ENCODE measurements at places on chromosomes 3 and 15.

DNA sequence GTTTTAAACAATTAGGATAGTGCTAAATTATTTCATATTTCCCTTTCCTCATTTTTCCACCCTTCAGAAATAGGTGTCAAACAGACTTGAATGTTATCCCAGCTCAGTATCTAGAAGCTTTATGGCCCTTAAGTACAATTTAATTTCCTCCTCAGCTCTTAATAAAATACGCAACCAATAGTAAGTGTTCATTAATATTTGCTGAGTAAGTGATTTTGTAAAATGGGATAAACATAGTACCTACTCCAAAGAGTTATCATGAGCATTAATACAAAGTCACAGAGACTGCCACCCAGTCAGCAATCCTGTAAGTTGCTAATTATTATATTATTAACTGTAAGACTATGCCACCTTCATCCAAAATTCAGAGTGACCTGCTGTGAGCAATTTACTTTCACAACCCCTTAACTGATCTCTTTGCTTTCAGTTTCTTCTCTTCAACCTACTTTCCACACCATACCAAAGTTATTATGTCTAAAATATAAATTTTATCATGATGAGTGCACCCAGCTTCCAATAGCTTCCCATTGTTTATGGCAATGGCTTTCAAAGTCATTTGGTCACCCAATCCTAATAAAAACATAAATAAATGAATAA lies 30.7 kb upstream of the CLDN1 start:
- no peak for DNase-seq

DNA sequence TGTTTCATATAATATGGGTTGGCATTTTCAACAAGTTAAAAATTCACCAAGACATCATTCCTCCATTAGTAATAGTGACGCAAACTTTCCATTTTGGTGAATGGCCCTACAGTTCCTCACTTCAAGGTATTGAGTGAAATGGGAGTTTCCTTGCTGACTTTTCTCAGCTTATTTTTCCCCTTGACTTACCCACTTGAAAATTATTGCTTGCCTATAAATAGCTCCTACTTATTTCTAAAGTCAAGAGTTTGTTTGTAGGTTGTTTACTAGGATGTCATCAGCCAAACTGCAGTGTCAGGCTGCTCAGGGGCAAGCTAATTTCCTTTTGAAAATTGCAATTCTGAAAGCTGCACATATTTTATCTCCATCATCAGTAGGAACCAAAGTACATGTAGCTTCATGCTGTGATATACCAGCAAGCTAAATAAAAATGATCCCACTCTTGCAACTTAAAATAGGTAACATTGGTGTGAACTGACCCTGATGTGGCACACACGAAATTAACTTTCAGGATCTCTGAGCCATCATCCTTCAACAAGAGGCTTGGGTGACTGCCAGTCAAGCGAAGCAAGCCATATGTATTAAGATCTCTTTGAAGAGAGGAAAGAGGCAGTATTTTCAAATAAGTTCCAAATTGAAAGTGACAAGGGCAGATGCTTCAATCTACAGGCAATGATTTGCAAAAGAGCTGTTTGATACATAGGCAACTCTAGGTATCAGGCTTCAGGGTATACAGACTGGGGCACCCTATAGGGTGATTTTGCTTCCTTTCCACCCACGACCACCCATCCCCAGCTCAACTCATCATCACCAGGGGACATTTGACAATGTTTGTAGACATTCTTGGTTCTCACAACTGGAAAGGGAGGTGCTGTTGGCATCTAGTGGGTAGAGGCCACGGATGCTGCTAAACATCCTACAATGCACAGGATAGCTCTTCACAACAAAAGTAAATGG lies 66.8 kb upstream of the RASGRP1 start:
- DNase-seq = no peak

DNA sequence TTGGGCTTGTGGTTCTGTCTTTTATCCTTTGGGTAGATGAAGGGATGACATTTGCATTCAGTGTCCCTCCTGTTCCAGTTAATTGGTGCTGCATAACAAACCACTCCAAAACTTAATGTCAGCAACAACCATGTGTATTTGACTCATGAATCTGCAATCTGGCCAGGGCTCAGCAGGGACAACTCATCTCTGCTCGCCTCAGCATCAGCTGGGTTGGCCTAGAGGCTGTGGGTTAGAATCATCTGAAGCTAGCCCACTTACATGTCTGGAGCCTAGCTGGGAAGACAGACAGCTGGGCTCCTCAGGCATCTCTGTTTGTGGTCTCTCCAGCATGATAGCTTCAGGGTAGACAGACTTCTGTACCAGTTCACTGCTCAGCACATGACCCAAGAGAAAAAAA lies 92.0 kb downstream of the TMEM108 start:
- no peak for DNase-seq

GRCh38 chr3:64563751-64564150 lies 124.0 kb downstream of the ADAMTS9 start:
- DNase-seq = no peak

GRCh38 chr3:134074001-134074789 lies 44.5 kb upstream of the SLCO2A1 start:
- DNase-seq = no peak

DNA sequence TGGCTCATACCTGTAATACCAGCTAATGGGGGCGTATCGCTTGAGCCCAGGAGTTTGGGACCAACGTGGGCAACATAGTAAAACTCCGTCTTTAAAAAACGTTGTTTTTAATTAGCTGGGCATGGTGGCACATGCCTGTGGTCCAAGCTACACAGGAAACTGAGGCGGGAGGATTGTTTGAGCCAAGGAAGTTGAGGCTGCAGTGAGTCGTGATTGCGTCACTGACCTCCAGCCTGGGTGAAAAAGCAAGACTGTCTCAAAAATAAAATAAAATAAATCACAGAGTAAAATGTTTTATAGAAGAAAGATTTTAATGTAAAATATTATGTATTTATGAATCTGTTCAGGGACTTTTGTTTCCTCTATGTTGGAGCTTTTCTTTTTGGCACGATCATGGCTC lies 15.3 kb upstream of the STRIT1 start:
- DNase-seq = no peak

- DNase-seq = no peak
Observed at GRCh38 chr3:156617145-156617544, 57.2 kb upstream of the TIPARP start.

DNA sequence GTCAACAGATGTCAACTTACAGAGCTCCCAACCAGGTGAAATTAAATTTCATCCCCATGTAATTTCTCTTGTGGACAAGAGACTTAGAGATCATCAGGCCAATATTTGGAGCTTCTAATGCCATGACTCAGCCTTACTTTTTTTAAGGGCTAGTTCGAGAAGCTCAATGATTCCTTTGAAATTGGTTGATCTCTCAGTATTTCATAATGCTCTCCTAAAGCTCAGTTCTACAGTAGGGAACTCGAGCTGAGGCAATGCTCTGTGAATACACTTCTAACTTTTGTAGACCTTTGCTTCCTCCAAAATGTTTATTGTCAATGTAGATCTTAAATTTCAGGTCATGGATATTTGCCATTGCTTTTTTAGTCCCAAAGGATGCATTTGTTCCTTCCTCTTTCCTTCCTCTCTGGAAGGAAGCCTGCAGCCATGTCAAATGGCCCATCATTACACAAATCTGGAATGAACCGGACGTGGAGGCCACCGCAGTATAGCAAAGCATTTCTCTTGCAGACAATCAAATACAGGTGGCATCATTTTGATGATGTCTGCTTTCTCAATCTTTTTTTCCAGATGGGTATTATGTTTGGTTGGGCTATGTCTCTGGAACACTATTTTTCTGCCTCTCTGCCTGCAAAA lies 28.3 kb downstream of the STARD5 start:
- no peak for DNase-seq

DNA sequence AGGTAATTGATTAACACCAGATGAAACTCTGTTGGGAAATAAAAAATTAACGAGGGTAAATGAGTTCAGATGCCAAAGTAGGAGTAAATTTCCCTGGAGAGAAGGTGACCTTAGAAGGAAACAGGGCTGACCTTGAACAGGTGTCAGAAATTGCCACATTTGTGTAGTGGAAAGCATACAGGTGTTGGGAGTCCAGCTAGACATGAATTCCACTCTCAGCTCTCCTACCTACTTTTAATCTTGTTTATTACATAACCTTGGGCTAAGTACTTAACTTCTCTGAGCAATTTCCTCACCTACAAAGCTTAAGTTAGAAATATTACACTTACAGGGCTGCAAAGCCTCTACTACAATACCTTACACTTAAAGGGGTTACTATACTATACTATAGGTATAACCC lies 96.0 kb downstream of the ISL2 start:
- no peak for DNase-seq

DNA sequence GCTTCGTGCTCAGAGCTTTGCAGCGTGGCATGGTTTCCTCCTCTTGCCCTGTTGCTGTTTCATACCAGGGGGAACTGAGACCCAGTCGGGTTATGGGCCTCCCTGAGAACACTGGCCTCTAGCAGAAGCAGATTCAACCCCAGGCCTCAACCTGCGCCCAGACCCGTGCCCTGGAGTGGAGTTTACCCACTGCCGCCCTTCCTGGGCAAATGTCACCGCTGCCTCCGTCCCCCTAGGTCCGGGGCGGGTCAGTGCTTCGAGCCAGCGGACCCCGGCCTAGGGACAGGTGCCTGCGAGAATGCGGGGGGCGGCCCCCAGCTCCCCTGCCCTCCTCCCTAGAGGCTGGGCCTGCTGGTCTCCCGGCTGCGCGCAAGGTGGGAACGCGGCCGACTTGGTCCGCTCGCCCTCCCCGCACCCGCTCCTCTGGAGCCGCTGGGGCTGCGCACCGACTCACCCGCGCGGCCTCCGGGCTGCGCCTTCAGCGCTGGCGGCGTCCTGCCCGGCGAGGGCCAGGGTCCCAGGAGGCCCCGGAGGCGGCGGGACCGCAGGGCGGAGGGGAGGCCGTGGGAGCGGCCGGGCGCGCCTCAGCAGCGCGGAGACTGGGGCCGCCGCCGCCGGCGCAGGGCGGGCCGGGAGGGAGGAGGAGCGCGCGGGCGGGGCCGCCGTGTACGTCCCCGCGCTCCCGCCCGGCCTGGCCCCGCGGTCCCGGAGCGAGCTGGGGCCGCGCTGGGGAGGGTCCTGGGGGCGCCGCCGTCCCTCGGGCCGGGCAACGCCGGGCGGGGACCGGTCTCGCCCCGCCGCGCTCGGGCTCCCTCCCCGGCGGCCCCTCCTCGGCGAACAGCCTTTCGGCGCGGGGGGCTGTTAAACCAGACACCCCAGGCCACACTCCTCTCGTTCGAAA lies at the start of gene PIGZ:
Gene PIGZ, minus strand, starts transcription at position 601 of the 901 bp plus-strand sequence. CDS start 16,802 bp downstream, outside the sequence.
- peak; percentile 63 for DNase-seq

- no peak for DNase-seq
Observed at GRCh38 chr3:99708207-99708745, 69.9 kb downstream of the COL8A1 start.

GRCh38 chr3:123099331-123100192 lies 32.7 kb downstream of the PDIA5 start:
- DNase-seq = no peak

- no peak for DNase-seq
Observed at GRCh38 chr15:78637776-78638435, 3.1 kb downstream of the CHRNB4 start.

- DNase-seq = no peak
Observed at GRCh38 chr3:73141525-73141924, 80.1 kb downstream of the EBLN2 start.

- DNase-seq = no peak
Observed at GRCh38 chr3:8457039-8457438, 44.6 kb upstream of the LMCD1 start.

DNA sequence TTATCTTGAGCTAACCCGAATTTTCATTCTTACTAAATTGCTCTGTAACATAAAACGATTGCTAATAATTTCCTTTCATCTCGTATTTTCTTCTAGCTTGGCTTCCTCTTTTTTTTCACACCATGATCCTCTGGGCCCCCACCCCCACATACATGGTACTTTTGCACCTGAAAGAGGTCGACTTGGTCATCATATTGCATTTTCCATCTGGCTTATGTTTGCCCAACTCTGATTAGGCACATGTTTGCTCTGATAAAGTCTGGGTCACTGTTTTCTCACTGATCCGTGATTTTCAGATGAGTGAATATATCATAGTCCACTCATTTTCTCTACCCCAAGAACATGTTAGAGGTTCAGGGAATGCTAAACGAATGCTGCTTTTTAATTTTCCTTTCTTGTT lies 49.5 kb downstream of the ARRDC4 start:
- no peak for DNase-seq

DNA sequence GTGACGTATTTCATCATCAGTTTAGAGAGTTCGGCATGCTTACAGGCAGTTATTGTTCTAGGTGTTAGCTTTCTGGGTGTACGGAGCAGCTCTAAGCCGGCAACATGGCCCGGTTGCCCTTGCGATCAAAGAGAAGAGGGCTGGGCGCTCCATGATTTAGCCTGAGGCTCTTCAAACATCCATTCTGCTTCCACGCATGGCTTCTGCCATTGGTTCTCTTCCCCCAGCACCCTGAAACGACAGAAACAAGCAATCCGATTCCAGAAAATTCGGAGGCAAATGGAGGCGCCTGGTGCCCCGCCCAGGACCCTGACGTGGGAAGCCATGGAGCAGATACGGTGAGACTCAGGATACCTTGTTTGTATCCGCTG lies 574 bp downstream of the NGRN start:
- DNase-seq = peak; percentile 68

GRCh38 chr3:23915537-23916108 lies 1.2 kb downstream of the NKIRAS1 start:
- DNase-seq = no peak

GRCh38 chr3:182808041-182808770 lies 14.9 kb downstream of the ATP11B start:
- DNase-seq = no peak

DNA sequence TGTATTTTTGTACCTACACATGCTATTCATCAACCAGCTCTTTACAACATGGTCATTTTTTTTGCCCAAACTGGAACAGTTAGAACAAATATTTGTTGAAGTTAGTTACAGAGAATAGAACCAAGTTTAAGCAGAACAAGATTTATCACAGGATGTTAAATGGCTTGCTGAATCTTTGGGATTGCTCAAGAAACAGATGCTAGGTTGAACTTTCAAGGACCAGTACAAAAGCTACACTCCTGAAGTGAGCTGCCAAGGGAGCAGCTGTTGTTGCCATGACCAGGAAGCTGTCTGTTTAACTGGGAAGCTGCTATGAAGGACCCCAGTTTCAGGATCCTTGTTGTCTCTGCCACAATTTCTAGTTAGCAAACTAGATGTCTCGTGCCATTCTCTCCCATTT lies 53.7 kb downstream of the ZIC1 start:
- DNase-seq = no peak

DNA sequence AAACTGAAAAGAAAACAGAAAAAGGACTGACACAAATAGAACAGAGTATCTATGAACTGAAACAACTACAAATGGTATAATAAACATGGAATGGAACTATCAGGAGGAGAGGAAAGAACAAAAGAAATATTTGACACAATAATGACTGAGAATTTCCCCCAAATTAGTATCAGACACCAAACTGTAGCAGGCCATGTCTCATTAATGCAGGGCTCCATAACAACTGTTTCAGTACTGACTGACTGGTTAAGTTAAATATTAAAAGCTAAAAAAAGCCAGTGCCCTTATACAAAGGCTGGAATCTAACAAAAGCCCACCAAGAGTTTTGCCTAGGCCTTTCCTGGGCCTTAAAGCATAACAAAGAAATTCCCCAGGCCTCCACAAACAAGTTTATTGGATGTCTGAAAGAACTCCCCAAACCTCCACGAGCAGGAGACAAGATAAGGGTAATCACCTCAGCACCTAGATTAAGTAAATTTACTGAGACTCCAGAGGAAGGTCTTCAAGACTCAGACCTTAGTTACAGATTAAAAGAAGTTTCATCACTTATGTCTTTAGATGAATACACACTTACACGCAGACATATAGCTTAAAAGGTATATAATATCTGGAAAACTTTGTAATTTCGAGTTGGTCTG lies 45.7 kb downstream of the KPNA1 start:
- DNase-seq = no peak
